ENCODE measurements at places on chromosomes 3 and 15. TPM values are rescaled to one million over a fixed set of nuclear protein-coding genes. Genes with fewer than 3 reads are reported as not detected.

The CEP152 gene
- total RNA-seq: 19.5 TPM

DNA sequence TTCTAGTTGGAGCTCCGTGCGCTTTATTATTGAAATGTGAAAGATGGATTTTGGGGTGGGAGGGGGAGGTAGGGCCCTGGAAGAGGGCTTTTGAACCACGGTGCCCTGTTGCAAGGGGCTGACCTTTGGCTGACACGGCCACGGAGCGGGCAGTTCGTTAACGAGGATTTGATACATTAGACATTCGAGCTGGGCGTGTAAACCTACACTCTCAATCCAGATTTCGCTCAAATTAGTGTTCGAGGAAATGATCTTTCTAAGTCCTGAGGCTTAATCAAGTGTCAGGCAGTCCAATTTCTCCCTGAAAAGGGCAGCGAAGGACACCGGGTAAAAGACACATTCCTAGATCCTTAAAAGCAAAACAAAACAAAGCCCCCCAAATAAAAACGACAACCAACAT is 13.0 kb downstream of the ZIC1 start:
- no peak for DNase-seq

DNA sequence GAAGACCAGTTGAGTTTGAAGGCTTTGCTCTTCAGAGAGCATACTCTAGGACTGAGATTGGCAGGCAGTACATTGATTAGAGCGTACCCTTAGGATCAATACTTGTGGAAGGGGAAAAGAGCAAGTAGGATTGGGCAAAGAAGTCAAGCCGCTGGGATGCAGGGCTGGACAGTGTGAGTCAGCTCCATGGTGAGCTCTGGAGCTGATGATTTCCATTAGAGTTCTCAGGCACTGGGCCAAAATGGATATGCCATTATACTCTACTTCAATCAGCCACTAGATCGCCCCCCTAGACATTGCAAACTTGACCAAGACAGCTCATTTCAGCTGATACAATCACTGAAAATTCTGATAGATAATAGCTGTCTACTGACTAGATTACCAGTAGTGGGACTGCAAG is 432.7 kb upstream of the ALCAM start:
- no peak for DNase-seq

The SPATA12 gene
- total RNA-seq: not detected

The TNNC1 gene
- total RNA-seq: 32.1 TPM

The TMC3 gene
- total RNA-seq: not detected

- no peak for DNase-seq
These were observed 47.6 kb upstream of the CD200R1L start for GRCh38 chr3:112894258-112894657.

The LRTM1 gene
- not detected for total RNA-seq
